ENCODE measurements at places on chromosomes 3 and 15.
A peak's percentile ranks its signal among the peaks of the same experiment; 100 is the strongest.

- DNase-seq = peak; percentile 85
Measured at GRCh38 chr3:115692887-115693524, 69.7 kb downstream of the GAP43 start.

DNA sequence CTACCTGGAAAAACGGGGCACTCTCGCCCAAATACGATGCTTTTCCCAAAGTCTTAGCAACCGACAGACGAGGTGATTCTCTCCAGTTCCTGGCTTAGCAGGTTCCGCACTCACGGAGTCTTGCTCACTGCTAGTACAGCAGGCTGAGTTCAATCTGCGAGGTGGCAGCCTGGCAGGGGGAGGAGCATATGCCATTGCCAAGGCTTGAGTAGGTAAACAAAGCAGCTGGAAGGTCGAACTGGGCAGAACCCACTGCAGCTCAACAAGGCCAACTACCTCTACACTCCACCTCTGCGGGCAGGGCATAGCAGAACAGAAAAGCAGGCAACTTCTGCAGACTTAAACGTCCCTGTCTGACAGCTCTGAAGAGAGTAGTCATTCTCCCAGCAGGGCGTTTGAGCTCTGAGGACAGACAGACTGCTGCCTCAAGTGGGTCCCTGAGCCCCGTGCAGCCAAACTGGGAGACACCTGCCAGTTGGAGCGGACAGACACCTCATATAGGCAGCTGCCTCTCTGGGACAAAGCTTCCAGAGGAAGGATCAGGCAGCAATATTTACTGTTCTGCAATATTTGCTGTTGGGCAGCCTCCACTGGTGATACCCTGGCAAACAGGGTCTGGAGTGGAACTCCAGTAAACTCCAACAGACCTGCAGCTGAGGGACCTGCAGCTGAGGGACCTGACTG lies 73.4 kb upstream of the CADM2 start:
- no peak for DNase-seq

DNA sequence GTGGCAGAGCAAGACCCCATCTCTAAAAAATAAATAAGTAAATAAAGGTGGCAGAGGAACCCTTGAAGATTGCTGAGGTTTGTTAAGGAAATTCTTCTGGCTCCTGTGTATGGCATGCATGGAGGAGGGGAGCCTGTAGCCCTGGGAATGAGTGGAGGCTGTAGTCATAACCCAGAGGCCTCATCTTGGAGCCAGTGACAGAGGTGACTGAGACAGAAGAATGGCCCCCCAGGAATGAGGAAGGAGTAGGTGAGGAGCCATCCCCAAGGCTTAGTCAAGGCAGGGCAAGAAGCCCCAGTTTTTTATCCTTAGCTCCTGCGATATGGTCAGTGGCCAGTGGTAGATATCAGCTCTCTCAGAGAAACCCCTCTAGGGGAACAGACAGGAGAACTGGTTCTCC lies 46.5 kb downstream of the BSN start:
- DNase-seq = no peak

DNA sequence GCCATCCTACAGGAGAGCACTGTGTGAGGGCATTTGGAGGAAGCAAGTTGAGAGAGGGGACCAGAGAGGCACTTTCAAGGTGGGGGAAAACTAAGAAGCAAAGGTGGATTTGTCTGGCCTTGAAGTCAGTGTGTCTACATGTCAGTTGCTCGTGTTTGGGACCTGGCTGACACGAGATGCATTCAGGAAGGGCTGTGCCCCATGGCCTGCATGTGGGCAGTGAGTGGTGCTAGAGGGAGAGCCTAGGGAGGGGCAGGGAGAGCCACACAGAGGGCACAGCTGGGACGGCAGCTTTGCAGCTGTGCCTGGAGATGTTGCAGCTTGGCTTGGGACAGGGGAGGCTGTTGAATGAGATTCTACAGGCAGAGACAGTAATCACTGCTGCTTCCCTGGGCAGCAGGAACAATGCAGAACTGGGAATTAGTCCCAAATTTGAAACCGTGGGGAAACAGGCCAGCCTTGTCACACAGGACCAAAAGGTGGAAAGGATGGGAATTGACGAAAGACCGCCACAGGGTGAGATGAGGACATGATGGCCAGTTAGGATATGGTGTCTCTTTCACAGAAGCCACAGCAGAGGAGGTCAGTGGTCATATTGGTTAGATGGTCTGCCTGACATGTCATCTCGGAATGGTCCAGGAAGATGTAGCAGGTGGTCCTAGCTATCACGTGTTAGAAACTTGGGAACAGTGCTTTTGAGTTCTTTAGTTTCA lies 10.0 kb downstream of the SEC61A1 start:
- no peak for DNase-seq

GRCh38 chr3:115836944-115837343 lies 213.6 kb downstream of the GAP43 start:
- DNase-seq = no peak

DNA sequence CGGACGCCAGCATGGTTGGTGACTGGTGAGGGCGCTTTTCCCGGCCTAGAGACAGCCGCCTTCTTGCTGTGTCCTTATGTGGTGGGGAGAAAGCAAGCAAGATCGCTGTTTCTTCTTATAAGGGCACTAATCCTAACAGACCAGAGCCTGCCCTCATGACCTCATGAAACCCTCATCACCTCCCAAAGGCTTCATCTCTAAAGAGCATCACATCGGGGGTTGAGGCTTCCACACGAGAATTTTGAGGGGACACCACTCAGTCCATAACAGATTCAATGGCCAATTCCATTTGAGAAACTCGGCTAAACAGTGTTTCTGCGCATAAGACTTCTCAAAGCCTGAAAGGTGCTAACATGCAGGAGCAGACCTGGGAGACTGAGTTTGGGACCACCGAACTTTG lies 54.0 kb downstream of the VGLL4 start:
- DNase-seq = no peak

GRCh38 chr15:40010686-40011085 lies 28.3 kb downstream of the SRP14 start:
- DNase-seq = peak; percentile 68

GRCh38 chr3:182651461-182651860 lies 141.8 kb upstream of the ATP11B start:
- DNase-seq = no peak

DNA sequence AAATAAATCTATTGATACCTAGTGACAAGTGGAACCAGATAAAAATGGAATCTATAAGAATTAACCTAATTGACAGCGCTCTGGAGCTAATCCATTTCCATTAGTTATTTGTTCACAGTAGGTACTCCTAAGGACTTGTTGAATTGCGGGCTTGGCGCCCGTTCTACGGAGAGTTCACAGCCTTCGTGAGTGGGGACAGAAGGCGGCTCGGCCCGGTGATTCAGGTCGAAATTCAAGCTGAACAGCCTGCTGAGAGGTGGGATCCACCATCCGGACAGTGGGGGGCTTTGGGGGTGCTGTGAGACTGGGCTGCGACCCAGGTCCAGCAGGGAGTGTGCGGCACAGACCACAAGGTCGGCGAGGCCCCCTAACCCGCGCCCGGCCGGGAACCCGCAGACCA lies 779 bp upstream of the CTNNB1 start:
- no peak for DNase-seq

DNA sequence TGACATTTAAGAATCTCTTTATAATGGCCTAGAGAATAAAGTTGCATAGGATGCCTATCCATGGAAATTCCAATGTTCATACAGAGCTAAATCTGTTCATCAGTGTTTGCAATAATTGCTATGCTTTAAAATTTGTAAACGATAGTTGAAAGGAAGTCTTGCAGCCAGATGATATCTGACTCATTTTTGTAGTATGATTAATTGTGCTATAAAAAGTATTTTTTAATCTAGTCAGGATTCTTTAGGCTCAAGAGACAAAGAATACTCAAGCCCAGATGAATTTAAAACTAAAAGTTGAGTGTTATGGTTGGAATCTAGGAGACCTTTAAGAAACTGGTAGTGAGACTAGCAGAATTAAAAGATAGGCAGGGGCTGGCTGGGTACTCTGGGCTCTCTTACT lies 50.5 kb downstream of the SUCNR1 start:
- no peak for DNase-seq

GRCh38 chr3:44963571-44964325 lies 12.2 kb downstream of the ZDHHC3 start:
- DNase-seq = no peak

DNA sequence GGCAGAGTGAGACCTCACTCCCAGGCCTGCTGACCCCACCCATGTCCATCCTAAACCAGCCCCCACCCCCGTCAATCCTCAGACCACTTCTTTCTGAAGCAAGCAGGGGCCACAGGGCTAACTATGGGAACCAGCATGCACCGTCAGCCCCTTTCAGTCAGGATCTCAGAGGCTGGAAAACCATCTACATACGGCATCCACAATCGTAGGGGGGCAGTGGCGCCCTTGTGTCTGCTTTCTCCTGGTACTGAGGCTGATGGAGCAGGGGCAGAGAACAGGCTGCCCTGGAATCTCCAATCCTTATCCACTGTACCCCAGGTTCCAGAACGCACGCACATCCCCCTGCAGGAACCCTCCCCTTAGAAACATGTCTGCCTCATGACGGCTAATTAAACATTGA lies 56.6 kb downstream of the XXYLT1 start:
- DNase-seq = no peak

DNA sequence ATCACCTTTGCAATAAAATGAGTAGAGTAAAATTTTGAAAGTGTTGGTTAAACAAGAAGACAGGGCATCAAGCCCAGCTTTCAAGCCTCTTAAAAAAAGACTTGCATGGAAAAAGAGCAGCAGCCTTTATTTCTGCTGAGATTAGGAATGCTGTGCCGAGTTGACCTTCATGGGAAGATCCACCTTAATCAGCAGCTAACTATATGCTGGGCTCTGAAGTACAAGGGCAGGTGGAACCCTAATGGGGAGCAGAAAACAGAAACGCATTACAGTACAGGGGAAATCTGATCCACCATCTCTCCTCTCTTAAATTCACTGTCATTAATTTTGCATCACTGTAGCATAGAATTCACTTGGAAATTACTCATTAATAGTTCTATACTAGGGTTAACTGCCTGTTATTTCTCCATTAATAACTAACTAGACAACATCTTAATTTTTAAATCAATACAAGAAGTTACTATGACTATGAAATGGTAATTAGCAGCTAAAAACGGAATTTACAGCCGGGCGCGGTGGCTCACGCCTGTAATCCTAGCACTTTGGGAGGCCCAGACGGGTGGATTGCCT lies 133.6 kb downstream of the GHSR start:
- DNase-seq = no peak

- peak; percentile 23 for DNase-seq
Measured at GRCh38 chr15:44882499-44882968, 74.0 kb upstream of the TERB2 start.

GRCh38 chr3:33949074-33949473 lies 150.6 kb downstream of the PDCD6IP start:
- no peak for DNase-seq

GRCh38 chr15:58777107-58777506 lies 6.0 kb downstream of the MINDY2 start:
- no peak for DNase-seq

DNA sequence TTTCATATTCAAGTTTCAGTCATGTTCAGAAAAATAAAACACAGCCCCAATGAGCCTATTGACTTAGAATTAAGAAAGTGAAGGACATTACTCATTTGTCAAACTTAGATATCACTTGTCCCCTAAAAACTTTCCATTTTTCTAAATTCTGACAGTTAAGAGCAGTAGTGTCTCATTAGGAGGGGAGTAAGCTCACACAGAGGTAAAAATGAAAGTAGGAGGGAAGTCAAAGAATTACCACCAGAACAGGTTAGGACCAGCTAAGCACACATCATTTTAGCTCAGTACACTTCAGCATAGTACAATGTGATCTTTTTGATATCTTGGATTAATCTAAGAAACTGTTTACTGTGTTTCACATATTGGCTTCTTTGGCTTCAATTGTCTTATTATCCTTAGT lies 64.3 kb downstream of the OSTN start:
- no peak for DNase-seq

DNA sequence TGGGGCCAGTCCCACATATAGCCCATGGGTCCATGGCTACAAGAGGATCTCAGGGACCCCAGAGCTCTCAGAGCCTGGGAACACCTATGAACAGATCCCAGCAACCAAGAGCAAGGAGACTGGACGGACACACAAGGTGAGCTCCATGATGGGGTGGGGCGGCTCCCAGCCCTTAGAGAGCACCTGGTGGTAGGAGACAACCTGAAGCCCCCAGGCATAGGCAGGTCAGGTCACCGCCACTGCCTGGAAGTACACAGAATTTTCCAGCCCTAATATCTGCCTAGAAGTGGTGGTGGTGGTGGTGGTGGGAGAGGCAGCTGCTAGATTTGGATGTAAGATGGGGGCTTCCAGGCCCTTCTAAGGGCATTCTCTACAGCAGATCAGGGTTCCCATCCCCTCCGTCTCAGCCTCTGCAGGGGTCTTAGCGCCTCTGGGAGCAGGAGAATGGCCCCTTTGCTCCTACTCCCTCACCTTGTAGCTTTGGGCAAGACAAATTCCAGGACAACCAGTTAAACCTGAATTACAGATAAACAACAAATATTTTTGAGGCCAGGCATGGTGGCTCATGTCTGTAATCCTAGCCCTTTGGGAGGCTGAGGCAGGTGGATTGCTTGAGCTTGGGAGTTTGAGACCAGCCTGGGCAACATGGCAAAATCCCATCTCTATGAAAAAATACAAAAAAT lies 9.2 kb downstream of the SH2D7 start:
- no peak for DNase-seq

DNA sequence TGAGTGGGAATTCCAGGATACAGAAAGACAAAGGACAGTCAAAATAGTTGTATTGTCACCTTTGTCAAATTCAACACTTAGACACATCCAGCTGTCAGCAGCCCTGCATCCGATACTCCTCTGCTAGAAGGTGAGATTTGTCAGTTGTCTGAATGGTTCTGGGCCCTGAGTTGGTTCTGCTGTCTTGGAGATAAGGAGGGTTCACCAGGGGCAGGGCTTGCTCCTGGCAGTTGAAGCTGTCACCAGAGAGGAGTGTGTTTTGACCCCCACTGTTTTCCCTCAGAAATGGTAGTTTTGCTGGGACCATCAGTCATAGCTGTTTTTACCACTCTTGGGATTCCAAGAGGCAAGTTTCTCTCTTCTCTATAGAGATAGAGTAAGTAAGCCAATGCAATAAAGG lies 3.2 kb upstream of the KY start:
- DNase-seq = no peak

DNA sequence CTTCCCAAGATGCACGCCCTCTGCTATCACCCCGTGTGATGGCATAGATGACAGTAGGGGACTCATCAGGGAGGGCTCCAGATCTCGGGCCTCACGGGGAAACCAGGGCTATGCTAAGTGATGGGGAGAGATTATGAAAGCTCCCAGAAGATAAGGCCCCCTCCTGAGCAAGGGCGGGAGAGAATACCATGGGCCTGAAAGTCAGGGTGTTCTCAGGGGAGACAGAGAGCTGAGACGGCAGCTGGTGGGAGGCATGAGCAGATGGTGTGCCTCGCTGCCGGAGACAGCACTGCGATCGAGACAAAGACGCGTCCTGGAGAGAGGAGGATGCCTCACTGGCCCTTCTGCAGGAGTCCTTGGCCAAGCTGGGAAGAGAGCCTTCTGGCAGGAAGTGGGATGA lies 106.5 kb upstream of the ADPGK start:
- no peak for DNase-seq

Measured in inflammatory macrophage treated with lipopolysaccharide for 1 hour (primary cell).